ENCODE measurements at places on chromosomes 16 and 17.

DNA sequence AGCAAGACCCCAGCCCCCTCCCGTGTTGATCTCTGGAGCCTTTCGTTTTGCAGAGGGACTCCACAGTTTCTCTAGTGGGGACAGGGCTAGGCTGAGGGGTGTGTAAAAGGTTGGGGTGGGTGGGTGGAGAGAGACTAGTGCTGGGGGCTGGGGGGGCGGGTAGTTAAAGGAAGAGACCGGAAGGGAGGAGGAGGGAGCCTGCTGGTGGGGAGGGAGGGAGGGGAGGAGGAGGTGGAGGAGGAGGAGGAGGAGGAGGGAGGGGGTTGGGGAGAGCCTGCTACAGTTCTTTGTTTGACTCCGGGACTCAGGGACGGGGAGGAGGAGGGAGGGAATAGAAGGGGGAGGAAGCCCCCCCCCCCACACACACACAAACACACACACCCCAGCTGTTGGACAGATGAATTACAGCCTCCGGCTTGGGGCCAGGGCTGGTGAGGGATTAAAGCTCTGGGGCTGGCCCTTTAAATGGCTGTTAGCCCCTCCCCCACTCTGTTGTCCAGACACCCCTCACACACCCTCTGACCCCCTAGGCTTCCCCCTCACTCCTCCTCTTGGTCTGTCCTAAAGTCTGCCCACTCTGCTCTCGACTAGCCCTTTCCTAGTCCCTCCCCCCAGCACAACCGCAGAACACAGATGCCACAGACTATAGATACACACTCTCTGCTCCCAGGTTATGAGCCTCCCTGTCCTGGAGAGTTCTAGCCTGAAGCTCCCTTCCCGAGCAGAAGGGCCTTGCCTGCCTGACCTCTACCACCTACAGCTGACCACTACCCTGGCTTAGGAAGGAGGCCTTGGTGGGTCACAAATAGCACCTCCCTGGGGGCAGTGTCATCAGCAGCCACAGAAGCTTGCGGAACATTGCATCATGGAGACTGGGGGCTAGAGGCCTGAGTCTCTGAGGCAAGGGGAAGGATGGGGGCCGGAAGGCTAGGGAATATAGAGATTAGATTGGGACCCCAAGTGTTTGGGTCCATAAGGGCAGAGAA lies 4.4 kb downstream of the KDM6B start:
- no peak for DNase-seq

DNA sequence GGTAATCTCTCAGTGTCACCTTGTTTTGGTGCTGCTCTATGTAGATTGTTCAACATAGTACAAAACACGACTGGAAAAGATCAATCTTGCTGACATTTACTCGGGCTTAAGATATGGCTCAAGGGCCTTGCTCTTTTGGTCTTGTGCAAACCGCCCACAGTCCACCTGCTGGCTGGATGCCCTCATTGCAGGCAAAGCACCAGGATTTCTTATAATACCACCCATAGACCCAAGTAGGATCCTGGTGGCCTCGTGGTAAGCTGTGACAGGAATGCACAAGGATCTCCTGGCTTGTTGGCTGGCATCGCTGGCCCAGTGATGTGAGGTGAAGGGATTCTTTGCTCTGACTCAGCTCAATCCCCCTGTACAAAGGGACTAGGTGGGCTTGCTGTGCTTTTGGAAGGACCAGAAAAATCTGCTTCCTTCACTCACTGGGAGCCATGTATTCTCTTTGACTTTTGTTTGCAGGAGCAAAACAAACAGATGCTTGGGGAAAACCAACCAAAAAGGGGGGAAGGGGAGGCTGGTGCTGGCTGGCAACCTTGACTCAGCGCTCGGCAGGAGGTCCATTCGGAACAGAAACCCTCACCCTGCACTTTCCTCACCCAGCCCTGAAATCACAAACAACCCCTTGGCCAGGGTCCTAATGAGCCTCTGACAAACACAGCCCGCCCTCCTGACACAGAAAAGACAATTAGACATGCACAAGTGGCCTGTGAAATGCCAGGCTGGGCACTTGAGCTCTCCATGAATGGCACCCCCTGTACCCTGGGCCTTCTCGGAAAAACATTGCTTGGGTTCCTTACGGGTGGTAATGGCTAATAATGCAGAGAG lies 36.6 kb upstream of the MED9 start:
- peak; percentile 53 for DNase-seq

DNA sequence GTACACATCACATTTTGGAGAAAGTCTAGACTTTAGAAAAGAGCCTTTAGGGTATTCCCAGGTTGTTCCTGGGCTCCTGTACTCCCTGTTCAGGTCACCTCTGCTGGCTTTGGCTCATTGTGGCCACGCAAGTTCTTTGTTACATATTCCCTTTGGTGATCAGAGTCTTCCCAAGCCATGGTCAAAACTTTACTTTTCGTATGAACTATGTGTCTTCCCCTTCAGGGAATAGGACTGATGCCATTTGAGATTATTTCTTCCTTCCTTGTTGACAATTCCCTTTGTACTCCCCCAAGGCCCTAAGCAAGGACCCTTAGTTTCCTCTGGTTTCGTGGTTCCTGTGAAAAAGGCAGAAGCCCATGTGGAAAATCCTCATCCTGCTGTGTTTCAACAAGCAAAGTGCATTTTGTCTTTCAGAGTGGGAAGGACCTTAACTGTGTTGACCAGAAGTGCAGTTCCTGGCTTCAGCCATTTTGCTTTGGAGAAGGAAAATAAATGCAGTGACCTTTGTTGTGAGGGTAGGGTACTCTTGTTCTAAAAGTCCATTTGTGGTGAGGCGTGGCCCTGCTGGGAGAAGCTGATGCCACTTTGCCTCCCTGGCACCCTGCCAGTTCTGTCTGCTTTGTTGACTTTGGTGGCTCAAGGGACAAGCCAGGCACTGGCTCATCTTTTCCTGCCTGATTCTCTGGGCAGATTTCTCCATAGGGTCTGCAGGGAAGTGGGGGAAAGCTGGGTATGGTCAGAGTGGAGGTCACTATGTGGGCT lies 55.1 kb downstream of the ZNRF1 start:
- no peak for DNase-seq

GRCh38 chr16:89115216-89115861 lies 21.7 kb downstream of the ACSF3 start:
- DNase-seq, result peak; percentile 84

DNA sequence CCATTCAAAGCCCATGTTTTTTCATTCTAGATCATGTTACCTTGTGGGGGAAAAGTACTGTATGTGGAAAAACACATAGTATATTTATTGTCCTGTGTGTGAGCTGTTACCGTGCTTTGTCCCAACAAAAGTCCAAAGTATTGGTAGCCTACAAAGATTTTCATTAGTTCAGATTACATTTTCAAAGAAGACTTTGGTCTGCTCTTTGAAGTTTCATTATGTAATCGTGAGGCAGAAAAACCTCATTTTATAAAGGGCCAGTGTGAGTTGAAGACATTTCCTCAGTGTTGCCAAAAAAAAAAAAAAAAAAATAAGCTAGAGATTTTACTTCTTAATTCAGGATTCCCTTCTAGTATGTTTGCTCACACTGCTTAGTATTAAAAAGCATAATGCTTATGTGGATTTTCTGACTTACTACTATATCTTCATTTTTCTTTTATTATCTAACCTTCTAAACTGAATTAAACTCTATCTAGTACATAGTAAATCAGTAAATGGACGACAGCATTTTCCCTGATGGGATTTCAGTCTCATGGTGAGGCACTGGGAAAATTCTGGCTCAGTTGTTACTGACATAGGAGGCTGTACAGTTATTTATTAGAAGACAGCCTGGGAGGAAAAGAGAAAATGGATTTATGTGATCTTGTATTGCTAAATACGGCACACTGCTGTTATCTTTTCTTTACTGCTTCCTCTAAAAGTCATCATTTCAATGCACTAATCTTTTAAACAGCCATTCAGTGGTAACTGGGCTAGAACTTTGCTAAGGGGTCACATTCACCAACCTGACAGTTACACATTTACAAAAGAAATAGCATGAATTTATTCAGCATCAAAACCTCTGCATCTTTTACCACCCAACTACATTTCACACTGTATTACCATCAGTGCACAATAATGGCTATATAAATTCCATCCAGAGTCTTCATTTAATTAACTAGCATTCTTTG lies 100.6 kb downstream of the STXBP4 start:
- DNase-seq, result no peak

DNA sequence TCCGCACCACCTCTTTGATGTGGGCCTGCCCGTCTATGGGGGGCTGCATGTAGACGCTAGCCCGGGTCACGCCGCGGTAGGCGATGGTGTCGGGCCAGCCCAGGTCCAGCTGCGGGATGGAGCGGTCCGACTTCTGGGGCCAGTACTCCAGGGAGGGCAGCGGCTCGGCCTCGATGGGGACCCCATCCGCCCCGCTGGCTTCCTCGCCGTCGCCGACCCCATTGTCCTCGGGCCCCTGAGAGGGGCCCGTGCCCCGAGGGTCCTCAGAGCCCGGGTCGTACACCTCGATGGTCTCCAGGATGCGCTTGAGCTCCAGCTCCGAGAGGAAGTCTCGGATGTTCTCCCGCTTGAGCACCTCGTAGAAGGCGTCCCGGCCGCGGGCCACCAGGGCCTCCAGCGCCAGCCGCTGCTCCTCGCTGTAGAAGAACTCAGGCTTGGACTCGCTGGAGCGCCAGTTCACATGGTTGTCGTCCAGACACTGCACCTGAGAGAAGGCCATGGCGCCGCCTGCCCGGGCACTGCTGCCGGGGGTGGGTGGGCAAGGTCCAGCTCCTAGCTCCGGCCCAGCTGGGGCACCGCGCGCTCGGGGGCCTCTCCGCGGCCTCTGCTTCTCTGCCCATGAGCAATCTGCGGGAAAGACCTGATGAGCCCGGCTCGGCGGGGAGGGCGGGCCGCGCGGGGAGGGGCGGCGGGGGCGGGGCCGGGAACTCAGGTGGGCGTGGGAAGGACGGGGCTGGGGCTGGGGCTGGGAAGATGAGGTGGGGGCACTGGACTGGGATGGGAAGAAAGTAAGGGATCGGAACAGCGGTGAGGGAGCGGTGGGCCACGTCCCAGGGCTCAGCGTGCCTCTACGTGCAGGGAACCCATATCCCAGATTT lies 782 bp downstream of the FAM83G start:
- DNase-seq, result peak; percentile 40

- no peak for DNase-seq
Observed at GRCh38 chr17:37488009-37488604, 1.6 kb upstream of the DUSP14 start.

DNA sequence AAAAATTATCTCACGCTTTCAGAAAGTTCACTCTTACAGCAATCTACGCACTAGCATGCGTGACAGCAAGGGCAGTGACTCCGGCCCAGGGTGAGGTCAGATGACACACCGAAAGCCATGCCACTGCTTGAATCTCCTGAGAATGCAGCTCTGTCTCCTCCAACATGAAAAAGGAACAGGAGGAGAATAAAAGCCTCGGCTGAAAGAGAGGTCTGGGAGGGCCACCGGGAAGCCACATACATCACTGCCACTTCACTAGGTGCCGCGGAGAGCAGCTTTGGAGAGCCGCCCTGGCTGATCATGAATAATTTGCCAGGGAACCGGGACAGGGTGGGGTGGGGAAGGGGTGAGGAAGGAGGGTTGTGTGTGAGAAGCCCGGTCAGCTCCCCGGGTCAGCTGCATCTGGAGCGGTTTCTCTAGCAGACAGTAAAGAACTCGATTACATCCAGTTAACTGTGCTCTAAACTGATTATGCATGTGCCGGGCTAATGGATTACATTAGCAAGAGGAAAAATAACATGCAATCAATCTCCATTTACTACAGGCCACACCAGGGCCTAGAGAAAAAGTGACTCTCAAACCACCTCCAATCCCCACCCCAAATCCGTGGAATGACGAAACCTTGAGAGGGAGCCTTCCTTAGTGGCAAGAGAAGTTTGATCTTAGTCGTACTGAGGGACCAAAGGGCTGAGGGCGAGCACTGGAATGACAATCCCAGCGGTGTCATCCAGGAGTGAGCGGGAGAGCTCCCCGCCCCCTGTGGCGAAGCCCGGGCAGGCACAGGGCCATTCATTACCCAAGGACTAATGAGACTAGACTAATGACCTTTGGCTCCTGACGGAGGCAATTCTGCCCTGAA lies 100.3 kb downstream of the ZFHX3 start:
- DNase-seq, result no peak

GRCh38 chr17:47077576-47077975 lies 98.5 kb upstream of the RPRML start:
- no peak for DNase-seq

GRCh38 chr17:73998653-73999645 lies 204.5 kb upstream of the RPL38 start:
- peak; percentile 30 for DNase-seq

DNA sequence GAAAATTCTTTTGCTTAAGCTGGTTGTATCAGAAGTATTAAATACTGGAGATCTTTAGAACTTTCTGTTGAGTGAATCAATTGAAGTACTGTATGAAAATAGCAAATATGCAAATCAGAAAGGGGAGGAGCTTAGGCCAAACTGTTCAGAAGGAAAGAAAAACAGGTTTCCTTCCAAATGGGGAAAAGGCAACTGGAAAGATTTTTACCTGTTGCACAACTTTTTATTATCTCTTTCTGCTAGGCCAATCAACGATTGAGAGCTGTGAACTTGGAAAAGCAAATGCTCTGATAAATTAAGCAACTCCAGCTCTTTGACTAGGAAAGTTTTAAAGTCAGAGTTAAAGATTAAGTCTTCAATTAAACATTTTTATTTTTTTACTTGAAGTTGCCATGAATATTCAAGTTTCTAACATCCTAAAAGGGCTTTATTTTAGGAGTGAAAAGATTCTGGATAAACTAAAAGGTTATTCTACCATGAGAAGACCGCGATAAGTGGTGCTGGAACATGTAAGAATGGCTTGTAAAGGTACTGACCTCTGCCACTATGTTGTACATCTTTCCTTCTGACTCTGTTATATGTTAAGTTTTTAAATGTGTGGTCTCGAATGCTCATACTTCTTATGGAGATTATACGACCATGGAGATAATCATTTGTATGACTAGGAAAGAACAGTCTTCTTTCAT lies 16.5 kb downstream of the DCUN1D3 start:
- DNase-seq, result no peak

GRCh38 chr16:58049232-58050185 lies 24.0 kb downstream of the MMP15 start:
- no peak for DNase-seq

DNA sequence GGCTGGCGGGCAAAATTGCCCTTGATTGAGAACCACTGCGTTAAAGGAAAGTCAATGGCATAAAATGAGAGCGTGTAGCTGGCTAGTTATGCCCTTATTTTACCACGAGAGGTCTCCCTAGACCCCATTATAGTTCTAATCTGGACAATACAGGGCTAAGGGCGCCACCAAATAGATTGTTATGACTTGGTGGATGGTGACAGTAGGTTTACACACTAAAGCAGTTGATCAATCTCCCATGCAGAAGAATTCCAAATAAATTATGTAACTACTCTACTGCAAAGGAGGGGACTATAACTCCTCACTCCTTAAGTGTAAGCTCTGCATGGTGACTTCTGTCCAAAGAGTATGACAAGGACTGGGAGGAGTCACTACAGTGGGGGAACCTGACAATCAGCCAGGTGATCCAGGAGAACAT lies 20.4 kb upstream of the YPEL2 start:
- DNase-seq, result peak; percentile 19

DNA sequence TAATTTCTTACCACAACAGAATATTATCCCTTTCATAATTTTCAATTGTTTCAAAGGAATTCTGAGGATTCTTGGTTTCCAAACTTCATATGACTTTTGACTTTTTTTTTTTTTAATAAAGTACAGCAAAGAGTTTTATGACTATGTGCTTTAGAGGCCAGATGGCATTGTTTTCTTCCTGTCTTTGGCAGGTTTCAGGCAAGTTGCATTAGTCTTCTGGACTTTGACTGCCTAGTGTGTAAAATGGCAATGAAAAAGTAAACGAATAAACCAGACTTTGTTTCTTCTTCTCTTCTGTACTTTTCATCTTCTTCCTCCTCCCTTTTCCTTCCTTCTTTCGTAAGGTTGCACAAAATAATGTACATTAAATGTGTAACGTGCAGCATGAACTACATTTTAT lies 172.6 kb upstream of the RBFOX1 start:
- DNase-seq, result no peak
